Stomach (tissue), 19 donors: ENCODE measurements at places on chromosomes 2 and 18. TPM values are rescaled to one million over a fixed set of nuclear protein-coding genes. Genes with fewer than 3 reads are reported as not detected.
A peak's percentile ranks its signal among the peaks of the same experiment; 100 is the strongest.

Gene MC5R
- not detected for total RNA-seq

GRCh38 chr2:179355881-179356280 lies 91.2 kb upstream of the SESTD1 start:
- H3K36me3 ChIP-seq = no peaks in the 10 kb centered on the region
- H3K4me1 ChIP-seq = no peaks in the 10 kb centered on the region
- no peak for DNase-seq
- H3K27me3 ChIP-seq = no peaks in the 10 kb centered on the region
- no peak overlapping the region for H3K4me3 ChIP-seq
- H3K27ac ChIP-seq = no peak overlapping the region

GRCh38 chr2:24971286-24971535 lies 544 bp downstream of the DNAJC27 start:
- H3K4me1 ChIP-seq = peaks cover 12% of the 10 kb centered on the region
- peaks cover 12% of the 10 kb centered on the region for H3K36me3 ChIP-seq
- H3K27me3 ChIP-seq = no peaks in the 10 kb centered on the region
- DNase-seq = no peak

GRCh38 chr2:121699421-121700333 lies 37.0 kb downstream of the NIFK start:
- H3K36me3 ChIP-seq = no peaks in the 10 kb centered on the region
- peak overlapping the region; percentile 56 for H3K27ac ChIP-seq
- H3K27me3 ChIP-seq = no peaks in the 10 kb centered on the region
- H3K4me1 ChIP-seq = peaks cover 8% of the 10 kb centered on the region

DNA sequence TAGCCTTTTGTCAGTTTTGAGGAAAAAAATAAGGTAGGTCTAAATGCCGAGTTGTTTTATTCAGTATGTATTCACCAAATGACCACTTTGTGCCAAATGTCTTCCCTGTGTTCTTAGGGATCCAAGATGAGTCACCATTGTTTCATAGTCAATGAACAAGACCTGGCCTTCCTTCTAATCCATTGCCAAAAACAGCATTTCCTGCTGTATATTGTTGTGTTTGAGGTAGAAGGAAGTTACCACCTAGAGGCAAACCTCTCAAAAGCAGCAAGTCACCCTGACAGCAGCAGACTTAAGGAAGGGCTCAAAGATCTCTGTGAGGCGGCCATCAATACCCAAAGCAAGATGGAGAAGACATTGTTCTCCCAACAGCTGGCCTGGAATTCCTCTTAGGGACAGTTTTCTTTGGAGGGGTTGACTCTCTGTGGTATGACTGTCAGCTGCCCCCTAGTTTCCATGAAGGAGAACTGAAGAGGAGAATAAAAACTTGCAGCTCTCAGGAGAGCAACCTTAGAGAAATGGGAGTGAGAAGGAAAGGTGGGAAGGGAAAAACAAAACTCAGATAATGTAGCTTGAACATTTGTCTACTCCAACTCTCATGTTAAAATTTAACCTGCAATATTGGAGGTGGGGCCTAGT lies 328.3 kb downstream of the LRATD1 start:
- no peaks in the 10 kb centered on the region for H3K27me3 ChIP-seq
- H3K4me3 ChIP-seq = no peak overlapping the region
- H3K36me3 ChIP-seq = no peaks in the 10 kb centered on the region
- no peak for DNase-seq
- no peaks in the 10 kb centered on the region for H3K4me1 ChIP-seq
- no peak overlapping the region for H3K27ac ChIP-seq

GRCh38 chr2:204453730-204454167 lies 91.5 kb upstream of the PARD3B start:
- peaks cover 29% of the 10 kb centered on the region for H3K4me1 ChIP-seq
- peak; percentile 84 for DNase-seq
- H3K4me3 ChIP-seq = no peak overlapping the region
- H3K27me3 ChIP-seq = no peaks in the 10 kb centered on the region

Gene EVX2
- total RNA-seq = not detected

DNA sequence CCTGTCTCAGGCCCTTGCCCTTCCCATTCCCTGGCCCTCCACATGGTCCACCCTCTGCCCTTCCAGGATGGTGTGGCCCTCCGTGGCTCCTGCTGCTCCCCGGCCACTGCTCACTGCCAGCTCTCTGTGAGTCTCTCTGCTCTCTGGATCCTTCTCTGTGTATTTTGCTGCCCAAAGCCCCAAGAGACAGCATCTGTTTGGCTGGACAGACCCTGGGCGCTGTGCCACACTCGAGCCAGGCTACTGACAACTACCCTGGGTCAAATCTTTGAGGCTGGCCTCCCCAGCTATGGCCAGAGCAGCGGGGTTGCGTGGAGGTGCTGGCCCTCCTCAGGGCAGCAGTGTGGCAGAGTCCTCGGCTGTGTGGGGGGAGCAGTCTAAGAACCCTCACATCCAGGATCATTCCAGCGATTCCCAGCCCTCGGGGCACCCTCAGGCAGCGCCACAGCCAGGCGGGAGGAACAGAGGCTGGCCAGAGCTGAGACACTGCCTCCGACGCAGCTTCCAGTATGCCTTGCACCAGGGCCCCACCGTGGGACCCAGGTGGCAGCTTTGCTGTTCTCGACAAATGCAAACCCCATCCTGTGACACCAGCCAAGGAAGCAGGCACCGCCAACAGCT lies 139.4 kb upstream of the GLI2 start:
- no peak overlapping the region for H3K4me3 ChIP-seq
- no peak overlapping the region for H3K27ac ChIP-seq
- no peaks in the 10 kb centered on the region for H3K36me3 ChIP-seq

Gene C2orf72
- 41.4 TPM for total RNA-seq

Gene DLX1
- not detected for total RNA-seq

DNA sequence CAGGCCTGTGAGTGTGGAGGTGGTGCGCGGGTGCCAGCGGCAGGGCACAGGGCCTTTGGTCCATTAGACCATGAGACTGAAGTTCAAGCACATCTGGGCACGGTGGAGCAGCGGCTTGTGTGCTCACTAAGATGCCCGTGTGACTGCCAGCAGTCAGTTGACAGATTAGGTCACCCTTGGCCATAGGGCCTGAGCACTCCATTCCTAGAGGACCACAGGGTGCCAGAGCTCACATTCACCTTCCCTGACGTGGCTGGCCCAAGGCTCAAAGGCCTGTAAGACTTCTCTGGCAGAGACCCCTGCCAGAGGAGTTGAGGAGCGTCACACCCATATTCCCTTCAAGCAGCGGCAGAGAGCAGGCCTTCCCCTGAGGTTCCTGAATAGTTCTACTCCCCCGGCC lies 650 bp downstream of the LHCGR start:
- no peak for DNase-seq
- no peak overlapping the region for H3K4me3 ChIP-seq
- peaks cover 3% of the 10 kb centered on the region for H3K4me1 ChIP-seq
- no peaks in the 10 kb centered on the region for H3K36me3 ChIP-seq
- peaks cover 18% of the 10 kb centered on the region for H3K27me3 ChIP-seq
- H3K27ac ChIP-seq = no peak overlapping the region

- H3K4me1 ChIP-seq = peaks cover 26% of the 10 kb centered on the region
- no peak overlapping the region for H3K4me3 ChIP-seq
- H3K36me3 ChIP-seq = no peaks in the 10 kb centered on the region
- H3K27me3 ChIP-seq = no peaks in the 10 kb centered on the region
Measured at GRCh38 chr2:121532894-121533293, 2.2 kb downstream of the RNU4ATAC start.

GRCh38 chr18:78069784-78070664 lies 820.4 kb downstream of the GALR1 start:
- DNase-seq = no peak
- no peak overlapping the region for H3K4me3 ChIP-seq
- no peak overlapping the region for H3K27ac ChIP-seq
- H3K36me3 ChIP-seq = no peaks in the 10 kb centered on the region
- H3K4me1 ChIP-seq = peaks cover 11% of the 10 kb centered on the region

Gene C1QL2
- not detected for total RNA-seq

Gene GLI2
- not detected for total RNA-seq
